Frontal cortex (tissue), 4 donors: ENCODE measurements at places on chromosomes 12 and 14. TPM values are rescaled to one million over a fixed set of nuclear protein-coding genes. Genes with fewer than 3 reads are reported as not detected.

The KCNA5 gene
- 11.4 TPM for total RNA-seq

GRCh38 chr14:79525416-79525815, 685.9 kb downstream of the DIO2 start:
- no peak for DNase-seq

GRCh38 chr14:36508418-36509068, 11.5 kb downstream of the NKX2-1 start:
- DNase-seq = no peak

- no peak for DNase-seq
Observed at GRCh38 chr12:118429688-118430383, 53.5 kb downstream of the SUDS3 start.

- DNase-seq = no peak
Observed at GRCh38 chr14:48140804-48141203, 465.4 kb upstream of the MDGA2 start.

The LIN7A gene
- 44.4 TPM for total RNA-seq

The CISTR gene
- total RNA-seq = not detected

- DNase-seq = no peak
Observed at GRCh38 chr14:23443411-23443812, 8.0 kb upstream of the MYH7 start.

The ATP2B1 gene
- 248 TPM for total RNA-seq

GRCh38 chr12:12334367-12335040, 15.5 kb downstream of the MANSC1 start:
- no peak for DNase-seq

DNA sequence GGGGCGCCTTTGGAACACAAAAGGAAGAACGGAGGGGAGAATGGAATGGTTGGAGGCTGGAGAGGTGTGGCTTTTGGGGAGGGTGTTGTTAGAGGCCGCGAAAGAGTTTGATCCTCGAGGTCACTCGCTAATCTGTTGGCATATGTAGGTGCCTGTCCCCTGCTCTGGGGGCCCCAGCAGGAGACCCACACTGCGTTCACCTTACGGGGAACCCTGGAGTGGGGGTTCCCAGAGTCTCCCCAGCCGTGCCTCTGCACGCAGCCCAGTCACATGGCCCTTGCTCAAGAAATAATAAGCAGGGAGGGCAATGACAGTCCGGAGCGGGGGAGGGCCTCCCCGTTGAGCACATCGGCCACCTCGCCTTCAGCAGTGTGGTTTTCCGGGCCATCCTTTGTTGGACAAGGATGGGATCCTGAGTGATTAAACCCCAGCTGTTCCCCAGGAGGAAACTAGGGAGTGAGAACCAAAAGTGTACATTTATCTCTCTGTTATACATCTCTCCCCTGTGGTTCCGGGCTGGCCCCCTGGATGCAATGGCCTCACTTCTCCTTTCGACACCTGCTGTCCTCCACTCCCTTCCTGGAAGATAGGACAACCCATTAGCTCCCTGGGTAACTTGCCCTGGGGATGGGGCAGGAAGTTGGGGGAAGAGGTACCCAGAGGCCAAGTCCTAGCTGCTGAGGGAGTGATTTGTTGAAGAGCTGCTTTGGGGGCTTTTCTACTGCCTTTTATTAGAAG, 1.3 kb downstream of the PLEKHG3 start:
- no peak for DNase-seq

The NGB gene
- 4.9 TPM for total RNA-seq

DNA sequence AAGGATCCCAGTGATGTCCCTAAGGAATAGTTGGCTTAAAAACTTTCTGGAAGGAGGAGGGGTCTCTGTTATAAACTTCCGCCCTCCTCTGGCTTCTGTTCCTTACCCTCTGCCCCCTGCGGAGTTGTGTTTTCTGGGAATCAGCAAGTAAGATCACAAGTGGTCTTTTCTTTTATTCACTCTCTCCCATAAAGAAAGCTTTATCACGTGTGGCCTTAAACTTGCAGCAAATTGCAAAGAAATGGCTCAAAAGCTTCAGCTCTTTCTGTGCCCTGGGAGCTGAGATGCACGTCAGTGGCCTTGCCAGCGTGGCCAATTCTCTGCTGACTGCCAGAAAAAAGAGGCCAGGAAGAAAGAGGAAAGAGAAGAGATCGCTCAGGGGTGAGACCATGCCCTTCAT, at the start of gene SLCO1C1:
Gene SLCO1C1 (plus strand): TSS at position 101 of the 400 bp plus-strand sequence. CDS start 4,245 bp downstream, outside the sequence.
- no peak for DNase-seq

GRCh38 chr12:53425515-53426150, 2.0 kb downstream of the AMHR2 start:
- no peak for DNase-seq

DNA sequence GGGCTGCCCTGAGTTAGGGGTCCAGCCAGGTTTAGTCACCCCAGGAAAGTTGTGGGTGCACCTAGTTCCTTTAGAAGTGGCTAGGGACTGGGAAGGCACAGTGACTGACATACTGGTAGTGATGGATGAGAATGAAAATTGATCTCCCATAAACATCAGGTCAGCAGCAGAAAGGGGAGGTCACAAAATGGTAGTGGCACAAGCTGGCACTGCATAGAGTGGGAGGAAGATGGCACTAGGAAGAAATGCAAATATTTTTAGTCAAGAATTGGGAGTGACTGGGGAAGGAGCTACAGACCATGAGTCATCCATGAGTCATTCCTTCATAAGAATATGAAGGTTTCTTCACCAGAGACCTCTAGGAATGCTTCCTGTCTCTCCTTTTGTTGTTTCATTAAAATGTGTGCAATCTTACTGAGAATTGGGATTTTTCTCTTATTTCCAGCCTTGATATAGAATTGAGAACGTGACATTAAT, 198.3 kb upstream of the AMIGO2 start:
- no peak for DNase-seq

- no peak for DNase-seq
Observed at GRCh38 chr14:94536836-94537235, 24.4 kb upstream of the SERPINA4 start.

GRCh38 chr14:25049568-25050268, at the start of gene STXBP6:
Gene STXBP6, minus strand, starts transcription at chr14:25050147. Its CDS starts 75,329 bp downstream, at chr14:24974818.
- DNase-seq = peak; percentile 88

The NRL gene
- 1.2 TPM for total RNA-seq

DNA sequence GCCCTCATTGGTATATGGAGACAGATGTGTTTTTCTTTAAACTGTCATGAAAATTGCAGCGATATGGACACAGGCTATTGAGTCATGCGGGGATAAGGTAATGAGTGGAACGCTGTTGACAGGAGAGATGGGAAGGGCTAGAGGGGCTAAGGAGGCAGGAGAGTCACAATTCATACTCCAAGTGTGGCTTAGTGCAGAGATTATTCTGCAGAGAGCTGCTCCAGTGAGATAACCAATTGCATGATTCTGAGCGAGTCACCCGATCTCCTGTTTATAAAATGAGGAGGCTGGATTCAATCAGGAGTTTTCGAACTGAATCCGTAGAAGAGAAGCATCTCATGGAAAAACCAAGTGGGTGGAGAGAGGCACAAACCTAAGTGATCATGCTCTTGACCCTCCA, 106.4 kb upstream of the PLEKHG7 start:
- DNase-seq = no peak

The EML5 gene
- total RNA-seq = 32.6 TPM

The PDE3A gene
- total RNA-seq = 4.9 TPM

The CRIP2 gene
- 88.0 TPM for total RNA-seq

The CCDC85C gene
- 9.8 TPM for total RNA-seq

- DNase-seq = no peak
Observed at GRCh38 chr14:59407246-59408010, 57.8 kb downstream of the GPR135 start.

GRCh38 chr14:49396801-49397200, 189.4 kb downstream of the RPS29 start:
- no peak for DNase-seq

The CFAP54 gene
- 5.3 TPM for total RNA-seq

- peak; percentile 4 for DNase-seq
Observed at GRCh38 chr12:40063414-40063813, 42.5 kb downstream of the SLC2A13 start.

DNA sequence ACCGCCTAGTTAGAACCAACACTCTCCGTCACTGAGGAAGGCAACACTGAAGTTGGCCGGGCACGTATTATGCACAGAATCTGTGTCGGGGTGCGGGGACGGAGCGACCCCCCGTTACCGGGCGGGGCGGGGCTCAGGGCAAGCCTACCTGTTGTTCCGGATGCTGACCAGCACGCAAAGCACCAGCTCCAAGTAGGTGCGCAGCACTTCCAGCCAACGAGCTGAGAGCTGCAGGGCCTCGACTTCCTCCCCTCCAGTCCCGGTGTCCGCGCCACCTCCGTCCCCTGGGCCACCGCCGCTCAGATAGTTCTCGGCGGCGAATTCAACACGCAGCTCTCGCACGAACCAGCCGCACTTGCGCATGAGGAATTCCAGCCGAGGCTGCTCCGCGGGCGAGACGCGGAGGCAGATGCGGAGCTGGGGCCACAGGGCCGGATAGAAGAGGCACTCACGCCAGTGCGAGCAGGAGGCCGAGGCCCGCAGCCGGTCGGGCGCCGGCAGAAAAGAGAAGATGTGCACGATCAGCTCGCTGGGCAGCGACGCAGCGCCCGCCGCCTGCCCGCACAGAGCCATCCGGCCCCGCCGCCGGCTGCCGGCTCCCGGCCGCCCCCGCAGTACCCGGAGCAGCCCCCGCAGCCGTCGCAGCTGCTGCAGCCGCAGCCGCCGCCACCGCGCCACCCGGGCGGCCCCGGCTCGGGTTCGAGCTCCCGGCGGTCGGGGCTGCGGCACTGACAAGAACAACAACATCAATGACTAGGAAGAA, 636 bp downstream of the FBXO33 start:
- DNase-seq = no peak

The TAS2R42 gene
- total RNA-seq = not detected

DNA sequence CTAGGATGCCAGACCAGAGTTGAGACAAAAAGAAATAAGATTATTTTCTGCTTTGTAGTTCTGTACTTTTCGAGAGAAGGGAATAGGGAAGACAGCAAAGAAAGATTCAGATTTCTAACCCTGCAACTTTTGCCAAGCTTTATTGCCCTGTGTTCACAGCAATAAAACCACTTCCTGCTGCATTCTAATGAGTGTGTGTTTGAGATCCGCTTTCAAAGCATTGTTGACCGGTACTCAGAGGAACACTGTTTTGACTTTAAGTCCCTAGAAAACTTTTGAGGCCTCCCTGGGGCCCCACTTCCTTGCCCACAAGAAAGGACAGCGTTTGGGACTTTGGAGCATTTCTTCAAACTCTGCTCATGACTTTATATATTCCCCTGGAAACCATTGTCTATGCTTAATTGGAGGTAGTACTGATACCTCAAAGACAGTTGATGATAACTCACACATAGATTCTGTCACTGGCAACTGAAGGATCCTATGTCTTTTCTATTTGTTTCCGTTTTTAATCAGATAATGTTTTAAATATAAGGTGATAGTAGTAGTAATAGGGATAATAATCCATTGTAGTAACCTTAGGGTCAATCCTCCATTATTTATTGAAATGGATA, 1.3 kb downstream of the RNASE6 start:
- no peak for DNase-seq

DNA sequence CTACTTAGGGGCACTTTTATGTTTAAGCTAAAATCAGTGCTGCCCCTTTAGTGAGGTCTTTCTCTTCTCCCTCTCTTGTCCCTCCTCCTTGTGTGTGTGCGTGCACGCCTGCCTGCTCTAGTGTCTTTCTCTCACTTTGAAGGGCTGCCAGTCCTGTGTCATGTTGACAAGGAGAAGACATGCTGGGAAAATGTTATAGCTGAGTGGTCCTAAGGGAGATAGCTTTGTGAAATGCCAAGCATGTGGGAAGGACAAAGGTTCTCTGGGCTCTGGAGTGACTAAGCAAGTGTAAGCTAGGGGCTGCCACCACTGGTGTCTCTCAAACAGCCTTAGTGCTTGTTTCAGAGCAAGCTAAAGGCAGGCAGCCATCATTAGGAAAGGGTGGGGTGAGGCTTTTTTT, 108.4 kb downstream of the EMP1 start:
- DNase-seq = no peak
